ENCODE measurements at places on chromosomes 6 and 20.

GRCh38 chr6:135280375-135281136 lies 99.4 kb downstream of the MYB start:
- no peak for DNase-seq

- no peak for DNase-seq
Observed at GRCh38 chr6:85867595-85867994, 224.9 kb upstream of the SYNCRIP start.

- no peak for DNase-seq
Observed at GRCh38 chr20:41177636-41178035, 40.3 kb downstream of the PLCG1 start.

GRCh38 chr6:46333481-46333880 lies 157.8 kb downstream of the RCAN2 start:
- no peak for DNase-seq
